A673 (cell line): ENCODE measurements at places on chromosomes 5 and 9.

- no peaks in the 10 kb centered on the region for H3K36me3 ChIP-seq
- H3K27ac ChIP-seq, result no peak overlapping the region
- no peak for DNase-seq
- peaks cover 7% of the 10 kb centered on the region for H3K4me1 ChIP-seq
Observed at GRCh38 chr9:130765137-130766020, 69.7 kb upstream of the ABL1 start.

GRCh38 chr5:144549580-144549979, 378.9 kb downstream of the KCTD16 start:
- no peaks in the 10 kb centered on the region for H3K27me3 ChIP-seq
- no peak overlapping the region for H3K27ac ChIP-seq
- H3K4me3 ChIP-seq, result no peak overlapping the region
- DNase-seq, result peak; percentile 4

- H3K36me3 ChIP-seq, result no peaks in the 10 kb centered on the region
- no peak overlapping the region for H3K27ac ChIP-seq
Observed at GRCh38 chr5:107571621-107572536, 98.9 kb downstream of the EFNA5 start.

DNA sequence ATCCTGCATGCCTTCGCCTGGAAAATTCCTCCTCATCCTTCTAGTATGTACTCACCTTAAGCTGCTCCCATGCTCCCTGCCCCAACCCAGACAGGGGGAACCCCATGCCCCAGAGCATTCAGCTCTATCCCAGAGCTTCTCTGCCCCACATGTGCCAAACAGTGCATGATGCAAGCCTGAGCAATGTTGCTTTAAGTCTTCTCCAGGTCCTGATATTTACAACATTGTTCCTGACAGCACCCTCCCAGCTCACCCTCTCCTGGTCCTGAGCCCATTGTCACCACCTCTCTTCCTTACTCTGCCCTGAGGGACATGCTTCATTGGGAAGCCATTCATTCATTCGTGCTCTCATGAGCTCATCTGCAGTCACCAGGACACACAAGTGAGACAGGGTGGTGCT, 23.4 kb upstream of the BARX1 start:
- no peak overlapping the region for H3K27ac ChIP-seq
- no peaks in the 10 kb centered on the region for H3K27me3 ChIP-seq
- H3K4me1 ChIP-seq, result no peaks in the 10 kb centered on the region
- no peak overlapping the region for H3K4me3 ChIP-seq

- DNase-seq, result no peak
- peaks cover 62% of the 10 kb centered on the region for H3K27me3 ChIP-seq
- H3K27ac ChIP-seq, result no peak overlapping the region
- H3K4me1 ChIP-seq, result no peaks in the 10 kb centered on the region
- H3K4me3 ChIP-seq, result no peak overlapping the region
- H3K36me3 ChIP-seq, result no peaks in the 10 kb centered on the region
Observed at GRCh38 chr5:146699664-146700418, 178.7 kb downstream of the PPP2R2B start.

- H3K36me3 ChIP-seq, result no peaks in the 10 kb centered on the region
- no peak for DNase-seq
- no peaks in the 10 kb centered on the region for H3K4me1 ChIP-seq
- H3K4me3 ChIP-seq, result no peak overlapping the region
Observed at GRCh38 chr9:121252104-121252851, 15.7 kb upstream of the GSN start.
